HFFc6 (cell line): ENCODE measurements at places on chromosomes 1 and 21. TPM values are rescaled to one million over a fixed set of nuclear protein-coding genes. Genes with fewer than 3 reads are reported as not detected.

The AMY1C gene
- total RNA-seq = not detected in 2 replicates

The FCRL1 gene
- not detected in 2 replicates for total RNA-seq

The UMODL1 gene
- total RNA-seq = not detected in 3 replicates

The IL19 gene
- total RNA-seq = not detected in 3 replicates

The KCNN3 gene
- total RNA-seq = not detected in 3 replicates

GRCh38 chr1:168613691-168614231 lies 37.4 kb downstream of the XCL1 start:
- H3K27ac ChIP-seq = no peak overlapping the region
- peaks cover 7% of the 10 kb centered on the region for H3K27me3 ChIP-seq
- no peak overlapping the region for H3K4me3 ChIP-seq

- H3K36me3 ChIP-seq = peaks cover 39% of the 10 kb centered on the region
- no peak overlapping the region for H3K4me3 ChIP-seq
- H3K4me1 ChIP-seq = no peaks in the 10 kb centered on the region
- DNase-seq = no peak
- no peaks in the 10 kb centered on the region for H3K27me3 ChIP-seq
These were observed 28.3 kb downstream of the RAB3GAP2 start for GRCh38 chr1:220243947-220244346.
